ENCODE measurements at places on chromosomes 16 and 17.

DNA sequence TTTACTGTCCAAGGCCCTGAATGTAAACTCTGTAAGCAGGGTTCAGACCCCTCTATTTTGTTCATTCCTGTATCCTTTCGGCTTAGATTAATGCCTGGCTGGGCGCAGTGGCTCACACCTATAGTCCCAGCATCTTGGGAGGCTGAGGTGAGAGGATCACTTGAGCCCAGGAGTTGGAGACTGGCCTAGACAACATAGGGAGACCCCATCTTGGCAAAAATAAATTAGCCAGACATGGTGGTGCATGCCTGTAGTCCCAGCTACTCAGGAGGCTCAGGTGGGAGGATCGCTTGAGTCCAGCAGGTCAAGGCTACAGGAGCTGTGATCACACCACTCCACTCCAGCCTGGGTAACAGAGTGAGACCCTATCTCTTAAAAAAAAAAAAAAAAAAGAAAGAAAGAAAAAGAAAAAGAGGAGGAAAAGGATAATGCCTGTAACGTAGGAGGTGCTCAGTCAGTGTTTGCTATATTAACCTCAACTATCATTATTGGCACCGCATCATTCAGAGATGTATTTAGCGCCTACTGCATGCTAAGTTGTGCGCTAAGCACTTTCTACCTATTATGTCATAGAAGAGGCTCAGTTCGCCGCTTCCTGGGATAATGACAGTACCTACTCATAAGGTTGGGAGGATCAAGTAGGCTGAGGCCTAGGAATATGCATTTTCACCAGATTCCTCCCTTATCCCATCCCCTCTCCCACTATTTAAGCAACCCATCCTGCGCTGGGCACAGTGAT is 5.0 kb downstream of the SOCS1 start:
- DNase-seq, result no peak

DNA sequence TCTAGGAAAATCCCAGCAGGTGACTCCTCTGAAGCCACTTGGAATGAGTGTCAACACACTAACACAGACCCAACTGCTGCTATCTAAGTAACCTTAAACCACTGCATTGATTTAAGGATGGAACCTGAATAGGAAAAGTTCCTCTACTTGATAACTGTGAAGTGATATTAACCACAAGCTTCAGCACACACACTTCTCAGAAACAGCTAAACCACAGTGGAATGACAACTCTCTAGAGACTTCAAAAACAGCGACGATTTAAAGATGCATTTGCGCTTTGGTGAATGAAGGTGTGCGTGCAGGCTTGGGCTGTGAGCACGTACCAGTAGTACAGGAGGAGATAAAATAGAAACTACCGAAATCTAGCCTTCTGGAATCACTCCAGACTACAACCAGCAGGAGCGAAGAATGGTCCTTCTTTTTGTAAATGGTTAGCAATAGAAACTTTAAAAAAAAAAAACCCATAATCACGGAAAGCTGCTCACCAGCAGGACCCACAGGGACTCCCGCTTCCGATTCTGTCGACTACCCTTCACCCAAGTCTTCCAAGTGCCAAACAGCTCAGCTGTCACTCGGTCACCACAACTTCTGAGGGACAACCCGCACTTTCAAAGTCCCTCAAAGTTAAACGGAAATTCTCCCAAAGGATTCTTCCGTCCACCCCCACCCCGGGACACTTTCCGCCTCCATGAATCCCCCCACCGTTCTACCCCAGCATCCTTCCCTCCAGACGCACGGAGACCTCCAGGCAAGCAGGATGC is 137.7 kb upstream of the CORO6 start:
- no peak for DNase-seq

DNA sequence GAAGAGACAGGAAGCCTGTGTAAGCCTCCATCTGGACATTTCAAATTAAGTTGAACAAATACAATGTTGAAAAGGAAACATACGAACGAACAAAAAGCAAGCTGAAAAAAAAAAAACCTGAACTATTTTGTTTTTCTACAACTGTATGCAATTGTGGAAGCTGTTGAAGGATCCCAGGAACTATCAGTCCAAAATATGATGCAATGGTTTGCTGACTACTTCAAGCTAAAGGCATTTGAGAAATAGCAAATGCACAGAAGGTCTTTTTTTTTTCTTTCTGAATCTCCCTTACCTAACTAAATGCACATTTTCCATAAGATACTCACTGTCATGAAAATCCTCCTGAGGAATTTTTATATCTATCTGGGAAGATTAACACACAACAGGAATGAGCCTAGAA is 40.2 kb downstream of the MAF start:
- no peak for DNase-seq

- no peak for DNase-seq
Observed at GRCh38 chr17:65589321-65589720, 27.9 kb upstream of the AXIN2 start.

DNA sequence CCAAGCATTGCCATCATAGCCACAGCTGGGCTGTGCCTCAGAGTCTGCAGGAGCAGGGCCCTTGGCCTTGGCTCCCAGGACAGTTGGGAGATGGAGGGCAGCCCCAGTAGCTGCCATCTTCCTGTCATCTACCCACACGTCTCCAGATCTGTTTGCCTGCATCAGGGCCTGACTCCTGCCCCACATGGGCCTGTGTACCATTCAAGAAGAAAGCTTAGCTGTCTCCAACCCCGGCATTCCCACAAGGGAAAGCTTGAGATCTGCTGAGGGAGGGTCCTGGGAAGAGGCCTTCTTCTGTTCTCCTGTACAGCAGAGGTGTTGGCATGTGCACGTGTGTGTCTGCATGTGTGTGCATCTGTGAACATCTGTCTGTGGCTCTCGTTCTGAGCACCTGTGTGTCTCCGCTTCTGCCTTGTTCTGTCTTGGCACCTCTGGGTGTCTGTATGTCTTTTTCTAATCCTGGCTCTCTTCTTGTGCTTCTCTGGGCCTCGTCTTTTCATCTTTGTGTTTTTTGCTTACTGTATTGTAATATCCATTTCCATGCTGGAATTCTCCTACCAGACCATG is 122.2 kb downstream of the MRM1 start:
- DNase-seq, result no peak

DNA sequence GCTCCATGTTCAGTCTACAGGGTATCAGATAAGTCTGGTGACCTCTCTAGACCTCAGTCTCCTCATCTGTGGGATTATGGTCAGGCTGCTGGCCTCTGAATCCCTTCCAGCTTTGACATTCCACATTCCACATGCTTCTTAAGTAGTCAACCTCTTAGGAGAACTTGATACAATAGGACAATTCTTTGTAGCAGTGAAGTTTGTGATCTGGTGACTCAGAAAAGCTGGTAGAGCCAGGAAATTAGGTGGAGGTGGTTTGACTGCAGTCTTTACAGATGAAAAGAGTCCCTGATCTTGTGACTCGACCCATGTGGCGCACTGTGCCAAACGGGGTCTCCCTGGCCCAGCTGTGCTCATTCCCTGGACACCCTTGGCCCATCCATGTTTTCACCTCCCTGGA is 147.8 kb downstream of the NTN1 start:
- no peak for DNase-seq

- DNase-seq, result no peak
Observed at GRCh38 chr17:45997624-45998023, 1.4 kb upstream of the STH start.

DNA sequence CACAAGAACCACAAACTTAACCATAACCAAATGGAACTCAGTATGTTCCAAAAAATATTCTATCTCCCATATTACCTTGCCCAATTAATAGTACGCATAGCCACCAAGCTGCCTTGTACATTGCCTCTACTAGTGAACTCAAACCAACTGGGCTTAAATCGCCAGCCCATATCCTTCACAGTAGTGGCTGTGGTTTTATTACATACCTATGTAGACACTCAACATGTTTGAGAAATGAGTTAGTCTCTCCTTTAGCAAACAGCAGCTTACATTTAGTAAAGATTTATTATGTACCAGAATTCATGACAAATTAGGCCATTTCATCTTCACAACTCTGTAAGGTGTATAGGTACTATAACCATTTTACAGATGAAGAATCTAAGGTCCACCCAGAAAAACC is 41.4 kb downstream of the GRB2 start:
- DNase-seq, result no peak

DNA sequence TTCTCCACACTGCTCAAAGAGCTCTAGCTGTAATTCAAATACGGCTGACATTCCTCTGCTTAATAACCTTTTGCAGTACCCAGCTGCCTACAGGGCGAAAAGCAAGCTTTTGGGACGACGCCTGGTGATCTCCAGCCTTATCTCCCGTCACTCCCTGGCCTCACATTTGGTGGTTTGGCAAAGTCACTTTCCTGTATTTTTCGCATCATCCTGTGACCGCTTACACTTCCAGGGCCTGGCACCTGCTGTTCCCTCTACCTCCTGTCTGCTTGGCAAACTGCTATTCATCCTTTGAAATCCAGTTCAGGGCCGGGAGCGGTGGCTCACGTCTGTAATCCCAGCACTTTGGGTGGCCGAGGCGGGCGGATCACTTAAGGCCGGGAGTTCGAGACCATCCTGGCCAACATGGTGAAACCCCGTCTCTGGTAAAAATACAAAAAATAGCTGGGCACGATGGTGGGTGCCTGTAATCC is 2.7 kb upstream of the BHLHA9 start:
- no peak for DNase-seq

DNA sequence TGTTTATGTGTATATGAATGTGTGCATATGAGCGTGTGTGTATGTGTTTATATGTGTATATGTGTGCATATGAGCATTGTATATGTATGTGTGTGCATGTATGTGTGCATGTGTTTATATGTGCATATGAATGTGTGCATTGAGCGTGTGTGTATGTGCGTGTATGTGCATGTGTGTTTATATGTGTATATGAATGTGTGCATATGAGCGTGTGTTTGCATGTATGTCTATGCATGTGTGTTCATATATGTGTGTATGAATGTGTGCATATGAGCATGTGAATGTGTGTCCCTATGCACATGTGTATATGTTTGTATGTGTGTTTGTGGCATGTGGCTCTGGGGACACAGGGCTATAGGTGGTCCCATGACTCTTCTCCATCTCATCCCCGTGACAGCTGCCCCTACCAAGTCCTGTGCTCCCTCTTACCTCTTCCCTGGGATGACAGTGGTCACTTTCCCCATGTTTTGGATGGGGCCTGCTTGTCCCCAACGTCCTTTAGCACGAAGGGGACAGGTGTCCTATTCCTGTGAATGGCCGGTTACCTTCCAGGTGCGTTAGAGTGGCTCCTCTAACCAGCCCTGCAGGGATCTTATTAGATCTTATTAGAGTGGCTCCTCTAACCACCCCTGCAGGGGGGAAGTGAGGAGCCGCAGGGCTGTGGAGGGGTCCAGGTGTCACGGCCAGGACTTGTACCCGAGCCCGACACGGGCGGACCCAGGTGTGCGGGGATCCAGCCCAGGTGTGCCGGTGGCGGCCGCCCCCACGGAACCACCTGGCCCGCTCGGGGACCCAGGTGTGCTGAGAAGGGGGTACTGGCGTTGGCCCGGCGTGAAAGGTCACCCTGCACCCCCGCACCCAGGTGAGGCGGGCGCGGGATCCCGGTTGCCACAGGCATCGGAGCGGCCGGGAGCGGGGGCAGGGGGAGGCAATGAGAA is 105.6 kb downstream of the SEC14L1 start:
- DNase-seq, result no peak

- DNase-seq, result peak; percentile 88
Observed at GRCh38 chr16:68711421-68712139, 25.5 kb upstream of the CDH1 start.

GRCh38 chr16:73504591-73505575 is 457.0 kb upstream of the ZFHX3 start:
- no peak for DNase-seq

DNA sequence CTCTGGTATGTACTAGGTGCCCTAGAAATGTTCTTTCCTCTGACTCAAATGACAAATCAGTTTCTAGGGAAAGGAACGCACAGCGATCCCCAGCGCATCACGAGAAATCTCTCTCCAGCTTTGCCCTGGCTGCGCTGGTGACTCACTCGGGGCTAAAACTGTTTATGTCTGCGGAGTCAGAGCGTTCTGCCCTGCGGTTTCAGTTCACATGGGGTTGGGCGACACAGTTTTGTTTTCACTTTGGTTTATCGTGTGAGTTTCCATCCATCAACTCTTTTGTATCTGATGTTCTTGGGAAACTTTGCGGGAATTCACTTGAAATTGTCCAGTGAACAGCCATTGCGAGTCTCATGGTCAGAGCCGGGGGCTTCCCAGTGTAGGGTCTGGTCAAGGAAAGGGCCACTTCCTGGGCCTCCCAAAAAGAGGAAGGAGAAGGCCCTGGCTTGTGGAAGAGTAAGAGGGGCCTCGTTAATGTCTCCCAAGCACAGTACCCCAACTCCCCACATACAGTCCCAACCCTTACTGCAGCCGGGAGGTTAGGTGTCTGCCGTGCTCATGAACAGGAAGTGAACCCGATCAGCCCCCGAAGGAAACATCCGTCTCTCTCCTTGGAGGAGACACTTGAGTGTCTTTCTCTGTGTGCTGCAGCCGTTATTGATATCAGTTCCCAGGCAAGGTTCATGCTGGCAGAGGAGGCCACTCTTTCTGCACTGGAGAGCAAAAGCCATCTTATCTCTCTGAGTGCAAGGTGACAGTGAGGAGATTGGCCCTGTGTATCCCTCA is 643.2 kb downstream of the WWOX start:
- peak; percentile 78 for DNase-seq

GRCh38 chr17:48596000-48596734 is 2.6 kb upstream of the HOXB5 start:
- DNase-seq, result no peak

DNA sequence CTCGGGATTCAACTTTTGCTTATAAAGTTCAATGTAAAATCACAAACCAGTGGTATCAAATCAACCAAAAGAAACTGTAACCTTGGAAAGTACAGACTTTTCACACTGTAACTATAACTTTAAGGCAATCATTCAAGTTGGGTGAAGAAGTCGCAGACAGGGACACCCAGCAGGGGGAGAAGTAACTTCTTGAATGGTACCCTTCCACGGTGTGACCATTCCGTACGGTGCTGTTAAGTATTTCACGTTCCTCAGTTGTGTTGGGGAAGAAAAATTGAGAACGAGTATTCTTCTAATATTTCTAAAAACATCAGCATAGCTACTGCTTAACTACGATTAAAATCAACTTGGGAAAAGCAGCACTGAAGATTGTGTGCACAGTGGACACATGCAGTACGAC is 55.8 kb downstream of the MYH10 start:
- DNase-seq, result peak; percentile 6

GRCh38 chr17:29590411-29591145 is 1.1 kb upstream of the GIT1 start:
- no peak for DNase-seq

- DNase-seq, result no peak
Observed at GRCh38 chr17:31686495-31686894, 172.5 kb downstream of the COPRS start.
